Stimulated activated effector memory CD8-positive, alpha-beta T cell treated with anti-CD3 and anti-CD28 coated beads, Interleukin-12 subunit alpha, Interleukin-12 subunit beta, amount 100 ng/mL, for 72 hours (primary cell): ENCODE measurements at places on chromosomes 7 and 10.

- DNase-seq = no peak
These were observed 39.4 kb downstream of the BTBD16 start for GRCh38 chr10:122310311-122311050.

GRCh38 chr7:108007762-108008161 lies 4.8 kb upstream of the LAMB1 start:
- no peak for DNase-seq

DNA sequence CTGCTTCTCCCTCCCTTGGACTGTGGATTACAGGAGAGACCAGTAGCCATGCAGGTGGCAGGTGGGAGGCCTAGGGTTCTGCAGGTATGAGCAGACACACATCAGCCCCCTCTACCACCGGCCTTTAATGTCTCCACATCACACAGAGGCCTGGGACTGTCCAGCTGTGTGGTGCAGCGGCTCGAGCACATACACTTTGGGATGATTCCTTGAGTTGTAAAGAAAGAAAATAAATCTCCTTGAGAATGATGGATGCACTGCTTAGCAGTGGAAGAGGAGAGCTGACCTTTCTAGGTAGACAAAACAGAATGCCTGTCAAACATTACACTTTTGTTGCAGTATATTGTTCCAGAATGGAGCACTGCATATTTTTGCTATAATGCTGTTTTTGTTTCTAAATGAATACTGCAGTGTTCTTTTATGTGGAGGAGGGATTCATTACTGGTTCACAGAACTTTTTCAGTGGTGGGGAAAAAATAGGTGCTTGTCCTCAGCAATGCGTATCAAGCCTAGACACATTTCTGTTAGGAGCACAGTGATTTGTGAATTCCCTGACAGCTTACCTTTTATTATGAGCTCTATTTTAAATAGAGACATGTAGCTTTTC lies 66.0 kb downstream of the PTPRE start:
- no peak for DNase-seq

DNA sequence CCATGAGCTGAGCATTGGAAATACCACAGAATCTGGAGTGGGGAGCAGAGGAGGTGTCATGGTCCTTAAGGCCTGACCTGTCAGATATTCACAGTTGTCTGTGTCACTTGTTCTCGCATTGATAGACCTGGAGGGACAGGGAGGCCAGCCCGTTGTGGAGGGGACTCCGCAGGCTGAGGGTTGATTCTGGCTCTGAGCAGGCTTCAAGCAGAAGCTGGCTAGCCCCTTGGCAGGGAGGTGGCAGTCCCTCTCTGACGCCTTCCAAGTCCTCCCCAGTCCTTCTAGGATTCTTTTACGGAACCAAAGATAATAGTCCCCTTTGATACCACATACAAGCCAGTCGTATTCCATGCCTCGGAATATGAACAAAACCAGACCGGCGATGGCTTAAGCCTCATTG lies 65.4 kb downstream of the GRK5 start:
- DNase-seq = no peak

DNA sequence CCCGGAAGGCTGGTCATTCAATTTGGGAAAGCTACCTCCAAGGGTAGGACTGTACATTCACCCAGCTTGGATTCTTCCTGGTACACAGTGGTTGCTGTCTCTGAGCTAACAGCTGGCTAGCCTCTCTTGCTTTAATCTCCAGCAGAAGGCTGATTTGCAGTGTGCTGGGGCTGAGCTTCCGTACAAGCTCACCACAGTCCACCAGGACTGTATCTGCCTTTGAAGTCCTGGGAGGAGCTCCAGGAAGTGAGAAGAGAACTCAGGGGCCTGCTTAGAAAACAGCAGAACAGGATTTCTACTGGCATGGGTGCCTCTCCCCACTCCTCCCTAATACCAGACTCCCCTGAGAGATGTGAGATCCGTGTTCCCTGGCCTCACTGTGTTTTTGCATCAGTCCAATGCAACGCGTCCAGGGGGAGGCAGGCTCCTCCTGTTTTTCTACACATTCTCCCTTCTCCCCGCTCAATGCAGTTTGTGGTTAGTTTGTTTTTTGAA lies 6.6 kb downstream of the AFAP1L2 start:
- no peak for DNase-seq

DNA sequence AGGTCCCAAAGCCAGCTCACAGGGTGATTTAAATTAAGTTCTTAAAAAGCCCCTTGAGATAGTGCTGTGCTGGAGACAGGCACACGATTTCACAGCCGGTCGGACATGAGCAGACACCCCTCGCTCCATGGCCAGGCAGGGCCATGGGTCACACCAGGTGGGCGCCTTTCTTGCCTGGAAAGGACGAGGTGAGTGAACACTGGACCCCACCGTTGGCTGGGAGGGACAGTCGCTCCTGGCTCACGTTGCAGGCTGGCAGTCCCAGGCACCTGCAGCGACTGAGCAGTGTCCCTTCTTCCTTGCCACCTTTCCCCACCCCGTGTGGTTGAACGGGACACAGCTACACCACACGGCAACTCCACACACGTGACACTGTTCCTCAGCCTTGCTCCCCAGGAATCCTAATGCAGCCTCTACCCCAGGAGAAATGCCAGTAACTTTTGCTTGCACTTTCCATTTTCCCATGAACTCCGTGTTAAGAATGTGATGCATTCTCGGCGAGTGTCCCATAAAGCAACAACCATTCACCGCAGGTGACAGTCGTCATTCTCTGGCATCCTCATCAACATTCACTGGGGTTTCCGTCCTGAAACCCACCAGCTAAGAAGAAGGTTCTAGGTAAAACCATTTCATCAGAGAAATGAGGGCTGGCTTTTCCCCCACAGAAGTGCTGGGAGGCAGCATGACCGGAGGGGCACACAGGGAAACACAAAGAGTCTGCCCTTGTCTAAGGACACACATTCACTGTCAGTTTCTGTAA lies 217.4 kb downstream of the ZMYND11 start:
- DNase-seq = no peak

DNA sequence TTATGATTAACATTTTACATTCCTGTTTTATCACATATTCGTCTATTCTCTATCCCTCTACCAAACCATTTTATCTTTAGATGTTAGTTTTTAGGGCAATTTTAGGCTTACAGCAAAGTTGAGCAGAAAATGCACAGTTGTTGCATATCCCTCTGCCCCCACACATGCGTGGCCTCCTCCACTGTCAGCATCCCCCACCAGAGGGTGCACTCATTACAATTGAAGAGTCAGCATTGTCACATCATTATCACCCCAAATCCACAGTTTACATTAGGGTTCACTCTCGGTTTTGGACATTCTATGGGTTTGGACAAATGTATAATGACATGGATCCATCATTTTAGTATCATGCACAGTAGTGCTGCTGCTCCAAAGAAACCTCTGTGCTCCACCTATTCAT lies 86.4 kb downstream of the WDR37 start:
- DNase-seq = no peak

GRCh38 chr7:30931929-30932540 lies 20.4 kb downstream of the AQP1 start:
- DNase-seq = peak; percentile 33

DNA sequence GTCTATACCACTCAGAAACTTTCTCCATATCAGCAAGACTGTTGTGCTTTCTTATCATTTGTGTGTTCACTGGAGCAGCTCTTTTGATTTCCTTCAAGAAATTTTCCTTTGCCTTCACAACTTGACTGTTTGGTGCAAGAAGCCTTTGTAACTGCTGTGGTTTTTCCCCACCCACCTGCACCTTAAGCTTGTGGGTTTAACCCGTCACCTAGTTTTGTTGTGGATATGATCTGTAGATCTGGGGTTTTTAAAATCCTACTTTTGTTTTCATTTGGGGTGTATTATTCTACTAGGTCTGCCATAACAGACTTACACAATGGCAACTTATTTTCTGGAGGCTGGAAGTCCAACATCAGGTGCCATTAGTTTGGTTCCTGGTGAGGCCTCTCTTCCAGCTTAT lies 30.5 kb upstream of the CHST3 start:
- DNase-seq = no peak

DNA sequence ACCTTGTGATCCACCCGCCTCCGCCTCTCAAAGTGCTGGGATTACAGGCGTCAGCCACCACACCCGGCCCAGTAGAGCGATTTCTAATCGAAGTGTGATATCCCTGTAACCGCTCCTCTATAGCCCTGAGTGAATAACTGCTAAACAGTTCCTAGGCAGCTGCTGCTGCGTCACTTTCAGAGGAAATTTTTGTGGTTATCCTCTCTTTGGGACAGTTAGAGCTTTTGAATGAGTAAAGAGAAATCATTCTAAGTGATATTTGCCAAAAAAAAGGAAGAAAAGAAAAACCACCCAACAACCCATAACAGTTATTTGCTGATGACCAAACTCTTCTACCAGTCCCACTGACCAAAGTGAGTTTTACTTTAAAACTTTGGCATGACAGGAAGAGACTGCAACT lies 59.9 kb downstream of the MKX start:
- DNase-seq = no peak

DNA sequence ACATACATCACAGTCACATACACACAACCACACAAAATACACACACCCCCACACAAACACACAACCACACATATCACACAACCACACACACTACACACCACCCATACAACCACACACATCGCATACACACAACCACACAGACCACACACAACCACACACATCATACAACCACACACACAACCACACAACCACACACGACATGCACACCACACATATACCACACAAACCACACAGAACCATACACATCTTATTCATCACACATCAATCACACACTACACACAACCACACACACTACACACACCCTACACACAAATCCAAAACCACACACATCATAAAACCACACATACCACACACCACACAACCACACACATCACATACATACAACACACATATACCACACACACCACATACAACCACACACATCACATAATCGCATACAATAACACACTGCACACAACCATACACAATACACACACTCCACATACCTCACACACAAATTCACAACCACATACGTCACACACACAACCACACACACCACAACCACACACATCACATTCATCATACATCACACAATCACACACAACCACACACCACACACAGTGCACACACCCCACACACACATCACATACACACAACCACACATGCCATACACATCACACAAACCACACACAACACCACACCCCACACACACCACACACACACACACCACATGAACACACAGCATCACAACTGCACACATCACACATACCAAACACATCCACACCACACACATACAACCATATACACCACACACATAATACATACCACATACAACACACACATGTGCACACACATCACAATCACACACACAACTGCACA lies 30.4 kb downstream of the GPRIN2 start:
- no peak for DNase-seq

DNA sequence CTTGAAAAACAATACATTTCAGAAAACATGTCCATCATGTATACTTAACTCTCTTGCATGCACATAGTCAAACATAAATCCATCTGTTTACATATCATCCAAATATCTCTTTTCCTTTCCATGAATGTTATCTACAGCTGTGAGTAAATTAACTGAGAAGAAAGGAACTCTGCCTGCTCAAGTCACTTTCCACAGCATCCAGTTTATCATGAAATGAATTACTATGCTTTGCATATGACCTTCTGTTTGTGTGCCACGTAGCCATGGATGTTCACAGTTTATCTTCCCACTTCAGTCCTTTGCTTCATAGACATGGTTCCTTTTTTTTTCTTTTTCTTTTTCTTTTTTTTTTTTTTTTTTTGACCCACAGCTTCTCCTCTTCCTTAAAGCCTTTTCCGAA lies 39.6 kb downstream of the BZW2 start:
- no peak for DNase-seq

- no peak for DNase-seq
These were observed 472.1 kb upstream of the IGFBP3 start for GRCh38 chr7:46393142-46393541.

DNA sequence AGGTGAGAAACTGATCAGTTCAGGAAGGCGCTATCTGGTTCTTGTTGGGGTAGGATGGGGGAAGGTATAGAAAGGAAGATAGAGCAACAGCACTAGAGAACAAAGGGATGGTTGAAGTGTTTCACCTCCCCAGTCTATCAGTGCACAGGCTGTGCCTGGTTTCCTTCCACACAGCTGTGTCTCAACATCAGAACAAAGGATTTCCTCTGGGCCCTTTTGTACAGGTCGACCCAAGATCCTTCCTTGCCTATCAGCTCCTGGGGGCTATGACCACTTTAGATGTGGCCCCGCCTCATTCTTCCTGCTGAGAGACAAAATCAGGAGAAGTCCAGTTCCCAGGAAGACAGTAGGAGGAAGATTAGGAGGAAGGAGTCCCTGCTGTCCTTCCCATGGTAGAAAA lies 65.6 kb downstream of the NAMPT start:
- DNase-seq = no peak

GRCh38 chr7:141335164-141335563 lies 216.0 kb upstream of the AGK start:
- DNase-seq = no peak
